Activated CD4-positive, alpha-beta T cell treated with anti-CD3 and anti-CD28 coated beads for 4 hours (primary cell): ENCODE measurements at places on chromosomes 5 and 9.
A peak's percentile ranks its signal among the peaks of the same experiment; 100 is the strongest.

GRCh38 chr9:16552252-16552651, 318.2 kb downstream of the BNC2 start:
- no peak for DNase-seq

- DNase-seq: no peak
These were observed 28.1 kb downstream of the SLC22A4 start for GRCh38 chr5:132322266-132322665.

- no peak for DNase-seq
These were observed 98.5 kb upstream of the LHFPL2 start for GRCh38 chr5:78747055-78747454.

- DNase-seq: no peak
These were observed 539 bp downstream of the POC5 start for GRCh38 chr5:75716715-75717081.

GRCh38 chr9:15121630-15122029, 185.4 kb downstream of the TTC39B start:
- no peak for DNase-seq

- DNase-seq: no peak
These were observed 105.5 kb downstream of the MACIR start for GRCh38 chr5:103364074-103364473.

GRCh38 chr5:119578937-119579336, 50.4 kb upstream of the FAM170A start:
- no peak for DNase-seq

DNA sequence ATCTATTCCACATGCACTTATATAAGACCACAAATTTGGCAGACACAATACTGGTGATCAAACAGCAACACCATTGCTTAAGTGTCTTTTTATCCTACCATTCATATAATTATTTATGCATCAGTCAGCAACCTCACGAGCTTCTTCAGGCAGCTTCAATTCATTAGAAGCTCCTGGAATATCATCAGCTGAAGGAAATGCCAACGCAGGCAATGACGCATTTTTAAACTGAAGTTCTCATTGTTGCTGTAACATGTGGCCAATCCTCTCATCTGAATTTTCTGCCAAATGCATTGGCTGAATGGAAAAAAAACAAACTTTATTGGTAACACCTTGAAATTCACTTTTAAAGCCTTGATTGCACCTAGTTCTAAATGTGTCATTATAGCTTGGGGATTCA, 376.4 kb upstream of the RGMB start:
- no peak for DNase-seq

- no peak for DNase-seq
These were observed 186.7 kb upstream of the TBC1D2 start for GRCh38 chr9:98442114-98442513.

- no peak for DNase-seq
These were observed 53.3 kb downstream of the MCCC2 start for GRCh38 chr5:71640408-71640807.

DNA sequence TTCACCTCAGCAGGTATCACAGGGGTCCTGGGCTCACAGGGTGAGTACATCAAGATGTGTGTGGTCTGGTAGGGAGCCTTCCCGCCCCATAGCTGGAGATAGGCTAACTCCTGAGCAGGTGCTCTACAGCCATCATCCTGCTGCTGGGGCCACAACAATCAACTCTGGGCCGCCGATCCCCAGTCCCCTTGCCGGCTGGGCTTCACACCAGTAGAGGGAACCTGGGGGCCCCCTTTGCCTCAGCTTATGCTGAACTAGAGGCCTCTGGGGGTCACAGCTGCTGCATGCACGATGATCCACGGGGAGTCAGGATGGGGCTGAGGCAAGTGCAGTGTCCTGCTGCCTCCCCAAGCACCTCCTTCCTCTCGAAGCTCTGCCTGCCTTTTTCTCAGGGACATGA, 46.5 kb downstream of the IRF1 start:
- no peak for DNase-seq

GRCh38 chr9:115640887-115641286, 512.7 kb upstream of the PAPPA start:
- no peak for DNase-seq

DNA sequence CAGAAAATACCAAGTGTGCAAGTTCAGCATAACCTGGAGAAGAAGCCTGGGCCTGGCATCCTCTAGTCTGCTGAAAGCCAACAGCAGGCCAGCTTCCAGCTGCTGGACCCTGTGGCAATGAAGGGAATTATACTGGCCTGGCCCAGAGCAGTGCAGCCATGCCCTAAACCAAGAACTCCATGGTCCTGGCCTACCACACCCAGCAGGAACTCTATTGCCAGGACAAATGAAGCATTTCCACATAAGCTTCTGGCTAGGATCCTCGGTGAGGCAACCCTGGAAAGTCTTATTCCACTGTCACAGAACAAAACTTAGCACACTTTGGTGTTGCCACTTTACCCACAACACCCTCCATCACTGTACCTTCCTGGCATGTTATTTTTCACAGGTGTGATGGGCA, 35.5 kb downstream of the CDK5RAP2 start:
- DNase-seq: no peak

DNA sequence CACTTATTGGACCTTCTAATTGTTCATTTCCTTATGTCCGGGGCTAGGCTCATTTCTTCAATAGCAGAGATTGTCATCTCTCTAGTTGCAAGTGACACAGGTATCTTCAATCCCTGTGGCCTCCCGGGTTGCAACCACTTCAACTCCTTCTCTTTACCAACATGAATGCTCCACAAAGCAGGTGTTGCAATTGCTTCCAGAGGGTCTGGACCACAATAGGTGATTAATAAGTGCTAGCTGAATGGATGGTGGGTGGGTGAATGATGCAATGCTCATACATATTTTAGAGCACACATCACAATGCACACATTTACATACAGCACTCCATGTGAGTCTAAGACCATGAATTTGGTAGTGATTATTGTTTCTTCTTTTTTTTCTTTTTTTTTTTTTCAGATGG, 2.6 kb downstream of the CEMIP2 start:
- DNase-seq: peak; percentile 23

GRCh38 chr9:98612061-98612752, 96.5 kb downstream of the GABBR2 start:
- DNase-seq: no peak

DNA sequence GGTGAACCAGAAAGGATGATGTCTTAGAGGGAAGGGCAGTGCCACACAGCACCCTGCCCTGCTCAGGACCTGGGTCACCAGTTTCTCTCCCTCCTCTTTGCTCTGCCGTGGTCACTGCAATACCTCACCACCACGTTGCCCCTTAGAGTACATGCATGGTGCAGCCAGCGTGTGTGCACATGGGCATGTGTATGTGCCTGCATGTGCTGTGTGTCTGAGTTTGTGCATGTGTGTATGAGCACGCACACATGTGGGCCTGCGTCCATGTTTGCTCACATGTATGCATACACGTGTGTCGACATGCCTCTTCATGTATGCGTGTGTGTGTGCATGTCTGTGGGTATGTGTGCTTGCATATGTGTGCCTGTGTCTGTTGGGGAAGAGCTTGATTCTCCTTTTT, 41.5 kb upstream of the SEMA4D start:
- DNase-seq: no peak

- peak; percentile 39 for DNase-seq
These were observed 3.2 kb upstream of the SET start for GRCh38 chr9:128685636-128686489.

DNA sequence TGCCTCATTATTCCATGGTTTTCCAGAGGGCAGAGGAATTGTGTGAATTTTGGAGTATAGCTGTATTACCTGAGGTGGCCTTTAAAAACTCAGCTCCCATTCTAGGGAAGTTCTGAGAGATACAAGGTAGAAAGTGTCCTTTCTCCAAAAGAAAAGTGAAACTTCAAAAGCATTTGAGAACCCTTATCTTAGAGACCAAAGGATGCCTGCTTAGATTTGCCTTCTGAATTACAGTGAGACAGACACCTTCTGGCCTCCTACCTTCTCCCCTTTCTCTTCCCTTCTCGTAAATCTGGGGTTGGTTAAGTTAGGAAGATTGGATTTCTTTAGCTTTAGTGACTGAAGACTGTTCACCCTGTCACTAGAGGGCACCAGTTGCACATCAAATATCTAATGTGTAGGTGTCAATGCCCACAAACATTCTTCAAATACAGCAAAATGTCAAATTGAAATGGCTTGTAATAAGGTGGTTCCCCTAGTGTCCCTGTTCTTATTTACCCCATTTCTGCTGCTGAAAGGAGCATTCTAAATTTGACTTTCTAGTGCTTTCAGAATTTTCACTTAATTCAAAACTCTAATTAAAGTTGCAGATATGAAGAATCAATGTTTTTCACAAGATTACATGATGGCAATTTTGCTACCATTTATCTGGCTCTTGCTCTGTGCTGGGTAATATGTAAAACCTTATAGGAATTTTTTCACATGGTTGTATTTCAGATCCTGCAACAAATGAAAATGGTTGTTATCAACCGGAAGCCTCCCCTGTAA, 46.7 kb downstream of the PRRC1 start:
- DNase-seq: peak; percentile 38

DNA sequence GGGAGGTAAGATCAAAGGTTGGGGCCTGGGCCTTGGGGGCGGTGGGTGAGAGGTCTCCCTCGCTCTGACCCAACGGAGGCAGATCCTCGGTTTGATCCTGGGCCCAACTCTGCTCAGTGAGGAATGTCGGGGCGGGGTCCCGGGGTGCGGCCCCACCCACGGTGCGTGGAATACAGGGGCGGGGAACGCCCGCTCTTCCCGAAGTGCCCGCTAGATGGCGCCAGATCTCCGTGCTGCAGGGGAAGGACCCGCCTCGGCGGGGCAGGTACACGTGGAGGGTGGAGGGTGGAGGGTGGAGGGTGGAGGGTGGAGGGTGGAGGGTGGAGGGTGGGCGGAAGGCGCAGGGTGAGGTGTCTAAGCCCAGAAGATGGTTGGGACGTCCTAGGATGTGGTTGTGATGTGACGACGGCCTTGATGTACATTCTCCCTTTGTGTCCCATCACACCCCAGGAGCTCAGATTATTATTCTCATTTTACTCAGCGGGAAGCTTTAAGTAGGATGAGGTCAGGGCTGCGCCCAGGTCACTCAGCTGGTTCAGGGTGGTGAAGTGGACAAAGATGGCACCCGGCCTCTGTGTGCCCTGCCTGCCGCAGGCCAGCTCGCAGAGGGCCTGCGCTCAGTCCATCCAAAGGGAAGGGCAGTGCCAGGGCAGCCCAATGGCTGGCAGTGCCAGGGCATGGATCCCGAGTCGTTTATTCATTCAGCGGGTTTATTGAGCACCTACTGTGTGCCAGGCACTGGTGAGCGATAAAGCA, 9.4 kb upstream of the RPS14 start:
- peak; percentile 90 for DNase-seq

GRCh38 chr9:93298498-93299417, 114.8 kb downstream of the WNK2 start:
- no peak for DNase-seq

- no peak for DNase-seq
These were observed 42.1 kb upstream of the ZNF622 start for GRCh38 chr5:16507716-16508115.

DNA sequence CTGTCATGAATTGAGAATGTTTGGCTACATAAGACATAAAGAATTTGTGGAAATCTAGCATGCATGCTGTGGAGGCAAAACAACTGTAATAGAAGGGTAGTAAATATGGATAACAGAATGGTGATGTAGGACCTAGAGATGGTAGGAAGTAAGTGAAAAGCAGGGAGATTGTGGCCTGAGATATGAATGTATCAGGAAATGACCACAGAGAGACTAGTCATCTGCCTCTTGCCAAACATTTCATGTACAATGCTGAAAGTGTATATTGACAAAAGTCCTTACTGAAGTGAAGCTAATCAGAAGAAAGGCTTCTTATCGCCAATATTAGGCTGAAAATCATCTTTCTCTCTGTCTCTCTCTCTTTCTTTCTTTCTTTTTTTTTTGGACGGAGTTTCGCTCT, 873.1 kb upstream of the CTNND2 start:
- DNase-seq: no peak

GRCh38 chr9:130265431-130266235, at the start of gene HMCN2:
HMCN2 (plus strand) TSS chr9:130265760; CDS start chr9:130265879, 119 bp downstream.
- no peak for DNase-seq

DNA sequence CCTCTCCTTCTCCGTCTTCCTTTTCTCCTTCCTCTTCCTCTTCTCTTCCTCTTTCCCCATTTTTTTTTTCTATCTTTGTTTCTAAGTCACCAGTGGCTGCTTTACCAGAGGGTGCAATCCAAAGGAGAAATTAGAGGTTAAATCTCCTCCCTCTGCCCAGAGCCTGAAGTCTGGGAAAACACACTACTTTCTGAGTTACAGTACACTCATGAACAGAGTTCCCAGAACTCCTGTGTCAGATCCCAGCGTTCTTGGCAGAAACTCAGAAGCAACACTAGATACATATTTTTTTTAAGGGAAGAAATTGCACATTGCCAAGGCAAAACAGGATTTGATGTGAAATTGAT, 189.0 kb downstream of the SNCAIP start:
- DNase-seq: no peak

DNA sequence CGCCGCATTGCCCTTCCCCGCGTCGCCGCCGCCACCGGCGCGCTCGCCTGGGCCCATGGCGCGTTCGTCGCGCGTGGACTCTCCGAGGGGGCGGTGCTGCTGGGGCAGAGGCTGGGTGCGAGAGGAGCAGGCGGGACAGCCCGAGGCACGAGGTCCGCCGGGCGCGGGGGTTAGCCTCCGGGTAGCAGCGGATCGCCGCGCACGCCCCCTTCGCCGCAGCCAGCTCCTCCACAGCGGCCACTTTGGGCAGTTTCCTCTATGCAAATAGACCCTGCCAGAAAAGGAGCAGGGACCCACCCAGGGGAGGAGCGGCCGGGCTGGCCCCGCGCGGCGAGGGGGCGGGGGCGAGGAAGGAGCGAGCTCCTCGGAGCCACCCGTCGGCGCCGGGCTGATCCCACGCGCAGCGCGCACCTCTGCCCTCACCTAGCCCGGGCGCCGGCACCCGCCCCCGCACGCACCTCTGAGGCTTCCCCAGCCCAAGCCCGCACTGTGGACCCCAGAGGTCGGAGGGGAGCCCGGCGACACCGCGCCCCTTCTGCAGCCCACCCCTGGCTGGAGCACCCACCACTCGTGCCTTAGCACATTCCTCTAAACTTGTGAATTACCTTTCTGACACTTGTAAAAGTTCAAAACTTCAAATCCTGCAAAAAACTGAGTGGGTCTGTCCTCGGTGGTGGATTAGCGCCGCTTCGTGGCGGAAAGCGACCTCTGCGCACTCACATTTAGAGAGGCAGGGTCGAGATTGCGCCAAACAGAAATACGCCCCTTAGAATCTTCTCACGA, at the start of gene COL23A1:
TSS of gene COL23A1 (minus strand) at position 253 of the 783 bp plus-strand sequence.
- peak; percentile 14 for DNase-seq

DNA sequence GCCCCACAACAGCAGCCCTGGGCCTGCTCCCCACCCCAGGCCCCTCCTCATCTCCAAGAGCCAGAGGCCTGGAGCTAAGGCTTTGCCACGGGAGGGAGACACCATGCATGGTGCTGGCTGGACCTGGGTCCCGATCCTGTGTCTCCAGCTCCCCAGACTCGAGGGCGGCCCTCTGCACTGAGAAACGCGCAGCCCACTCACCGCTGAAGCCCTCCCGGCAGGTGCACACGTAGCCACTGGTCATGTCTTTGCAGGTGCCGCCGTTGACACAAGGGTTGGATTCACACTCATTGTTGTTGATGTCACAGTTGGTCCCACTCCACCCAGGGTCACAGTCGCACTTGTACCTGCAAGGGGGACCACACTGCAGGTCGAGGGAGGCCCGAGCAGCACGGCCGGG, 30.4 kb upstream of the SEC16A start:
- no peak for DNase-seq
